ENCODE measurements at places on chromosomes 11 and 22.

DNA sequence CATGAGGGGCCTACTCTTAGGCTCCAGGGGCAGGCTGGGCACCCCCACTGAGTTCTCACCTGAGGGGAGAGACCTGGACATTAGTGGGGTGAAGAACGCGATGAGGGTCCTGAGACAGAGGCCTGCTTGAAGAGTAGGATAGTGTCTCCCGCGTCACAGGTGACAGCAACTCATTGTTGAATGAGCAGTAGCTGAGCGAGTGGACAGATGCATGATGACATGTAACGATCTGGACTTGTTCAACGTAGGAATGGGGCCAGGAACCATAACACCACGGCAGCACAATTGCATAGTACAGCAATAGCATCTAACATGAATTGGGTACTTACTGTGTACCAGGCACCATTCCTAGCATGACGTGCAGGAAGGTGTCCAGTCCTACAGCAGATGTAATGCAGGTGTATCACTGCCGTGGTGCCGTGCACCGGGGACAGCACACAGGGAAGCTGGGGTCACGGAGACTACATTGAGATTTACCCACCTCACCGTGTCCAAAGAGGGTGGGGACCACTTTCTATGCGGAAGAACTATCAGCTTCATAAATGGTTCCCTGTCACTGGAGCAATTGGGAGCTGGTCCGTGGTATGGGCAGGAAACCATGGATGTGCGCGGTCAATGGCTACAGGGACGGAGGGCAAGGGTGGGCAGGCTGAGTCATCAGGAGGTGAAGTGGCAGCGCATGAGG lies 1019.1 kb downstream of the TBC1D22A start:
- DNase-seq, result no peak

GRCh38 chr11:82631722-82632630 lies 101.7 kb downstream of the FAM181B start:
- no peak for DNase-seq

DNA sequence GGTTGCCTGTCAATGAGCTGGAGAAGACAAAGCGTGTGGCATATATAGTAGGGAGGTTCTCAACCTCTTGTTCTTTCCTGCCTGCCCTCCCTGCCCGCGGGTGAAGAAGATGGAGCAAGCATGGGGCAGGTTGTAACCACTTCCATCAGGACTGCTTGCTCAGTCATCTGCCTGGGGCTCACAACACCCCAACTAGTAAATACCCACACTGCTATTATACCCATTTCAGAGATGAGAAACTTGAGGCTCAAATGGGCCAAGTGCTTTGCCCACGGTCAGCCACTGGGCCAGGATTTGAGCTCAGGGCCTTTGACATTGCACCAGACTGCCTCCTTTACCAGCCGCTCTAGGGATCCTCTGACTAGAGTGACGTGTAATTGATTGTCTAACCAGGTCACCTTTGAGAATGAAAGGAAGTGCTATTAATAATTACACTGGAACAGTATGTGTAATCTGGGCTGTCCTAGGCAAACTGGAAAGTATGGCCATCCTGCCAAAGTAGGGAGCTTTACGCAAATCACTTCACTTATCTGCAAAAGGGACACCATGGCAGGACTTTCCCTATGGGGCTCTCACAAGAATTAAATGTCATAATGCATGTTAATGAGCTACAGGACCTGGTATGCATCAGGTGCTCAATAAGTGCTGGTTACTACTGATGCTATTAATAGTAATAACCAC lies 2.8 kb upstream of the CDC42EP1 start:
- no peak for DNase-seq

- DNase-seq, result peak; percentile 92
Measured at GRCh38 chr22:44448271-44448830, 49.7 kb downstream of the RTL6 start.

DNA sequence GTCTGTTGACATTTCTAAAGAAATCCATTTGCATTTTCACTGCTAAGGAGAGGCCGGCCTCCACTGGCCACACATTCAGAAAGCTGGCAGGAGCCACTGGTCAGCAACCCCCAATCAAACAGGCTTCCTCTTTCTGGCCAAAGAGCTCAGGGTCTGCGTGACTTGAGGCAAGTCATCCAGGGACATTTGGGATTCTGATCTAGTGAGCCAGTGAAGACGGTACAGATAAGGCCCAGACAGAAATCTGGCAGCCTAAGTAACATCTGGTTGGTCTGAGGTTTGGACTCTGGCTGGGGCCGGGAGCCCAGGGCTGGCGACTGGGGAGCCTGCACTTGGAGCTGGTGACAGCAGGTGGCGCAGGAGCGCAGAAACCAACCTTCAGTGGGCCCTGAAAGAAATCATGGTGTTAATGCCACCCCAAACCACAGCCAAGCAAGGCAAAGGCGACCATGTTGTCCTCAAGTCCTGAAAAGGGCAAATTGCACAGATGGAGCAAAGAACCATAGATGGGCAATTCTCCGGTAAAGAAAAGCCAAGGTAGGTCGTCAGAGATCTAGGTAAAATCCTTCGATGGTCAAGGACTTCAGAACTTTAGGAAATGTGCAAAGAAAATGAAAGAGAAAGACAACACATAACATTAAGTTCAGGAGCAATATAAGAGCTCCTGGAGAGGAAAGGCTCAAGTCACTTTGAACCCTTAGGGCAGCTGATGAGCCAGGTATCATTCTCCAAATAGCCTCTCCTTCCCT lies 99.4 kb upstream of the BLID start:
- DNase-seq, result peak; percentile 80

Data from fibroblast of skin of right quadriceps (primary cell).